Activated CD4-positive, CD25-positive, alpha-beta regulatory T cell (primary cell): ENCODE measurements at places on chromosomes 12 and 14.

- no peak for DNase-seq
These were observed 189.5 kb upstream of the PLEKHG7 start for GRCh38 chr12:92513231-92513730.

GRCh38 chr14:76117789-76118484, 33.8 kb upstream of the GPATCH2L start:
- DNase-seq: no peak

- no peak for DNase-seq
These were observed 53.6 kb downstream of the EIF2S3B start for GRCh38 chr12:10559244-10559643.

DNA sequence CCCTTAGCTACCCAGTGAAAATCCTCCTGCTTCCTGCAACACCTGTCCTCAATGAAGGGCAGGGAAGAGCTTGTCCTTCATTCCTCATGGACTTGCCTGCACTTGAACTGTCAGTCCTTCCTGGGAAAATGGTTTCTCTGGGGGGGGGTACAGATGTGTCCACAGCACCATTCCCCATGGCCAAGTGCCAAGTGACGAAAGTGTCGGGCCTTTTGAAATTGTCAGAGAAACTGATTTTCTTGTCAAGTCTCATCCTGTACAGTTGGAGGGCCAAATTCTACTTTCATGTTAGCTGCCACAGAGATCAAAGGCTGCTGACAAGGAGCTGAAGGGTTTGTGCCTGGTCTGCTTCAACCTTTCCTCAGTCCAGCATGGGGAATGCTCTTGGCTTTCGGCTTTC, 179.5 kb upstream of the PARP11 start:
- DNase-seq: no peak

GRCh38 chr12:103697971-103698751, 111.1 kb downstream of the STAB2 start:
- DNase-seq: no peak

- peak; percentile 99 for DNase-seq
These were observed at the start of gene ISCA2 for GRCh38 chr14:74493343-74494261. Gene ISCA2, plus strand, starts transcription at chr14:74493765. Its CDS starts 10 bp downstream, at chr14:74493775.

DNA sequence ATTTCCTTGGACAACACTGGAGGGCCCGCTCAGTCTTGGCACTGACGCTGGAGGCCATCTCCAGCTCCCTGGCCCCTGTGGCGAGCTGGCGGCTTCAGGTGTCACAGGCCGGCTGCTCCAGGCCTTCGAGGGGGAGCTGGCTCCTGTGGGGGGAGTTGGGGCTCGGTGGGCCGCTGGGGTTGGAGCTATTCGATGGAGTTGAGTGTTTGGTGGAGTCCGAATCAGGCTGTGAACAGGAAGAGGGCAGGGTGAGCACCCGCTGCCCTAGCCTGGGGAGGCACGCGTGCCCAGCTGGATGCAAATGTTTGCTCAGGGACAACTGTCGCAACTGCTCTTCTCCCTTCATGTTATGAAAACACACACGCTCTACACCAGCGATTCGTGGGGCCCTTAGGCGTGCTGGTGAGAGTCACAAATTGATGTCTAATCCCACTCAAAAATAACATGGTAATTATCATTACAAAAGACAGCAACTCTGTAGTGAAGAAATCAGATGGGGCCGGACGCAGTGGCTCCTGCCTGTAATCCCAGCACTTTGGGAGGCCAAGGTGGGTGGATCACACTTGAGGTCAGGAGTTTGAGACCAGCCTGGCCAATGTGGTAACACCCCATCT, 11.3 kb downstream of the AMN start:
- no peak for DNase-seq

GRCh38 chr12:10553148-10553547, 47.5 kb downstream of the EIF2S3B start:
- no peak for DNase-seq
